CD4-positive, alpha-beta T cell treated with Interferon gamma for 1 hour (primary cell): ENCODE measurements at places on chromosomes 16 and 17.

DNA sequence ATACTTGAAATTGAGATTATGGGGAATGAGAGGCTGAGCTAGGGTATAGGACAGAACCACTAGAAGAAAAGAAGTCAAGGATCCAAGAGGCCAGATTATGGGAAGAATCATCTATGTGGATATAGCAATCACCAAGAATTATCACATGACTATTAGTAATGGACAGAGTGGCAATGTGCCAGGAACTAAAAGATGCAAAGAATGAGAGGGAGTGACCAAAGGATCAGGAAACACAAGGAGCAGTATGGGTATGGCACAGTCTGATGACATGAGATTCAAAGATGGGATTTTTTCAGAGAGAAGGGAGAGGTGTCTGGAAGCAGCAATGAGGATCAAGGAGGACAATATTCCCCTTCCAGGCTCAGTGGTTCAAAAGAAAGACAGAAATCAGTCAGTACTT lies 212.2 kb downstream of the AATF start:
- no peak for DNase-seq

DNA sequence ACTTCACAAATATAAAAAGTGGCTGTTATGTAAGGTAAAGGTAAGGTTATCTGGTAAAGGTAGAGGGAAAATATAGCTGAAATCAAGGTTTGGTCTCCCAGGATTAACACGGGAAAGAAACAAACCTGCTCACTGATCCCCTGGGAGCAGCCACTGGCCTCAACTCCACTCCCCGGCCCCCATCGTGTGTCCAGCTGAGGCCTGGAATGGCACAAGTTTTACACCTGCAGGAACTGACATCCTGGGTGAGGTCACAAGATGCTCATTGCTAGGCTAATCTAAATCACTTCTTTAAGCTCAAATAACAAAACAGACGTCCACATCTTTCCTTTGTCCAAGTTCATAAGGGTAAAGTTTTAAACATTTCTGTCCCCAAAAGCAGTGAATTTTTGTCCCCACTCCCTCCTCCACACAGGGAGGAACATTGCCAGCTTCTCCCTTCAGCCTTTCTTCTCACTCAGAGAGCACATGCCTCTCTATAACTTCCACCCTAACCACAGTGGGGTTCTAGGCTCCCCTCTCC lies 46.3 kb downstream of the ERN1 start:
- DNase-seq: no peak

- DNase-seq: no peak
Measured at GRCh38 chr17:77592106-77592865, 366.2 kb upstream of the TNRC6C start.

- no peak for DNase-seq
Measured at GRCh38 chr17:78993241-78993956, 13.7 kb upstream of the LGALS3BP start.

GRCh38 chr17:43905400-43905984 lies 1.8 kb downstream of the MPP2 start:
- DNase-seq: no peak

- DNase-seq: no peak
Measured at GRCh38 chr17:71247441-71248015, 873.3 kb upstream of the SOX9 start.

DNA sequence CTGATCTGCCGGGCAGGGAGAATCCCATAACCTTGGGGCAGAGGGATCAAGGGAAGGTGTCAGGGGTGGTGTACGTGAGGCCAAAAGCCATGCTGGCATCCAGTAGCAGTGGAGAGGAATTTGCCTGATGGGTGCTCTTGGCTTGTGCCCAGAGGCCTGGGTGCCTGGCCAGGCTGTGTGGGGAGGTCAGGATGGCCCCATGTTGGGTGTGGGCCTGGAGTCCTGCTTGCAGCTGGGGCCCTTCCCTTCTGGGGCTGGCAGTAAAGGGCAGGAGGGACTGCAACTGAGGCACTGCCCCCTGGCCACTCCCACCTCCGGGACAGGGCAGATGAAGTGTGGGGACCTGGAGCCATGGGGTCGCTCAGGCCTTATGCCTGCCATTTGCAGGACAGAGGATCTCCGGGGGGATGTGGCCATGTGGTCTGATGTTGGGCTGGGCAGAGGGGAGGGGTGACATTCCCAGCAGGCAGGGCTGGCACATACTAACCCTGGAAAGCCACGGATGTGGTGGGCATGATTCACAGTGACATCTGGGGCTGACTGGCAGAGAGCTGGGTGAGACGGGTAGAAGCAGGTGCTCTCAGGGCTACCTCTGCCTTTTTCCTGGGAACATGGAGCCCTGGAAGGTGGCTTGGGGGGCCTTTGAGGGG lies 3.5 kb downstream of the FMNL1 start:
- peak; percentile 41 for DNase-seq

DNA sequence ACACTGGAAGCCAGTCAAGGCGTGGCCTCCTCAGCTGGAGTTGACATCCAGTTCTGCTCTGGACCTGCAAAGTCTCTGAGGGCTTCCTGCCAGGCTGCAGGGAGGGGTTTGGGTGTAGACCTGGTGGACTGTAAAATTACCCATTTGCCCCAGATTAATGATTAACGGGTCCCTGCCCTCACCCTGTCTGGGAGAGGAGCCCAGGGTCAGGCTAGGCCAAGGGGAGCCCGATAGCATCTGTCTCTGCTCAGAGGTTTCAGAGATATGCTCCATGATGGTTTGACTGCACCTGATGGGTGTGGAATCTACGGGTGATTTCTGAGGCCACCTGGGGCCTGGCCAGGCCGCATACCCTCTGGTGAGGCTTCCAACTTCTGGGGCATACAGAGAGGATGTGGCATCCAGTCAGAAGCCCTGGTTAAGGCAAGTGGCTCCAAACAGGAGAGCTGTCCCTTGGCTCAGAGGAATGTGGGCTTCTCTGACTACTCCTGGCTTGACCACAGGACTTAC lies 11.2 kb downstream of the PPY start:
- DNase-seq: no peak
